ENCODE measurements at places on chromosomes 11 and 22.

DNA sequence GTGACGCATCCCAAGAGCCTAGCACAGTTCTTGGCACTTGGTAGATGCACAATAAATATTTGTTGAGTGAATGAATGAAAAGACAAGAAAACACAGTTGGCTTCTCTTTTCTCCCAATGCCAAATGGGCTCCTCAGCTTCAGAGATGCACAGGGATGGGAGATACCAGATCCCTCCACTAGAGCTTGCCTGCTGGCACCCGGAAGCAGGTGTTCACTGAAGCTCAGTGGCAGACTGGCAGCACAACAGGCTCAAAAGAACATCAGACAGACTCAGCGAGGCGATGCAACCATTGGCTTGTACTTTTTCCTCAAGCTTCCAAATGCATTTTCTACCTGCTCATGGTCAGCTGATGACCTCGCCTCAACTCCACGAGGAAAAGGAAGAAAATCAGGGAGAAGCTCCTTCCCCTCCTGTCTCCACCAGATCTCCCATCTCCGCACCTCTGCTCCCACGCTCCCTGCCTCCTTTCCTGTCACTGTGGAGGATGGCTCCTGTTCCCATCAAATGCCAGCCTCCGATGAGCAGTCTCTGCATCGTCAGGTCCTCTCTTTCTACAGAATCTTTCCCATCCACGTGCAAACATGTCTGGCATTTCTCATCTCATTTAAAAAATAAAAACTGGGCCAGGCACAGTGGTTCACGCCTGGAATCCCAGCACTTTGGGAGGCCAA is 5.8 kb downstream of the RAPSN start:
- DNase-seq, result no peak

DNA sequence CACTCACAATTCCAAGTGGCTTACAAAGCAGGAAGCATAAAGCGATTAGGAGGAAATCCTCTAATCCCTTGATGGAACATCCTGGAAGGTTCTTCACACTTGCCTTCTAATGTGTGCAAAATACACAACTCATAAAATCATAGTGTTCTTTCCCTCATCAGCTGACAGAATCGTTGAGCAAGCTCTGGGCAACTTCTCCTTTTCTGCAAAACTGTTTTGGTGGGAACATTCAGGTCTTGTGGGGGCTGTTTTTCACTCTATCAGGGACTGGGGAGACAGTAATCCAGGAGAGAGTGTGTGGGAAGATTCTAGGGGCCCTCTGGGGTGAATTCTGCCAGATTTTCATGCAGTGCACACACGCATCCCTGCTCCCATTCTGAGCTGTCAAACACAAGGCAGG is 53.2 kb downstream of the IRAG1 start:
- no peak for DNase-seq

- DNase-seq, result no peak
These were observed 32.4 kb downstream of the NECTIN1 start for GRCh38 chr11:119696378-119697222.

GRCh38 chr11:93403930-93404329 is 73.4 kb downstream of the DEUP1 start:
- DNase-seq, result no peak

GRCh38 chr11:84947970-84948580 is 679.1 kb downstream of the DLG2 start:
- no peak for DNase-seq

- DNase-seq, result no peak
These were observed 310.8 kb downstream of the DDX10 start for GRCh38 chr11:108975641-108976071.

DNA sequence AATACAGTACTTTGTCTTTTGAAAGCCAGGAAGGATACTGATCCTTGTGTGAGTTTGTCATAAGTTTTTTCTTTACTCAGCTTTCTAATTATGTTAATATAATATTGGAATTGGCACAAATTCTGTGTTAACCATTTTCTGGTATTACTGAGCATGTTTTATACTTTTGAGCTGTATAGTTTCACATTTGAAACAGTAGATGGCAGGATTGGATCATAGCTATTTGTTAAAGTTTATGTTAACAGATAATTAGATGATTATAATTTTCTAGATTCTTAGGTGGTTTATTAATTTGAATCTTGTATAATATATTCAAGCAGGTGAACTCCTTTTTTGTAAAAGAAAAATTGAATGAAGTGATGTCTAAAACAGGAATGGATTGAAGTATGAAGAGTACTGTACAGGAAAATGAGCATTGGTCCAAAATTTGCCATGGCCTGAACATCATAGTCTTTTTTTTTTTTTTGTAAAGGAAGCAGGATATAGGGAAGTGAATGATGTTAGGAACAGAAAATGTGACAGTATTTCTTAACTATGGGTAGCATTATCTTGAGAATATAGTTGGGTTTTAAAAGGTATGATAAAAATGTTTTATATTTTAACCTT is 102.0 kb downstream of the CYP2R1 start:
- no peak for DNase-seq

DNA sequence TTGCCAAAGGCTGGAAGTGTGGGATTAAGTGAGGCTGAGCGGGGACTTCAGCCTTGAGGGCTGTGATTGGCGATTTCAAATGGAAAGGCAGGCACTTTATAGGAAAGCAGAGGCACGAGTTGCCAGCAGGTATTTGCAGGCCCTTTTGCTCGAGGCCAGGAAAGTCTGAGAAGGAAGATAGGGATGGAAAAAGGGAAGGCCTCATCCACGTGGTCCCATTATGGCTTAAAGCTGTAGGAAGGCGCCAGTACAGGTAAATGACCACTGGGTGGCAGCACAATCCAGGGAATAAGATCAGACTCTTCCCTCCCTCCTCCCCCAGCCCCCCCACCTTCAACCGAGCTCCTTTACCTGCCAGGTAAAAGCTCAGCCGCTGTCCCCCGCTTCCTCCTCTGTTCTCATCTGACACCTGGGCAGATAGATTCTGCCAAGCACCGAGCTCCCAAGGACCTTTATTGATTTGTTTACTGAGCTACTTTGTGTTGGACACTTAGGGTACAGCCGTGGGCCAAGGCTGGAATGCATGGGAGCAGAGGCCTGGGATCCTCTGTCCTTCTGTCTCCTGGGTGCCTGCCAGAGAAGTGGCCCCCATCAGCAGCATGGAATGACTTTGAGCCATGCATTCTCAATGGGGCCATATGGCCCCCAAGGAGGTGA is 7.5 kb downstream of the P2RX3 start:
- peak; percentile 77 for DNase-seq

DNA sequence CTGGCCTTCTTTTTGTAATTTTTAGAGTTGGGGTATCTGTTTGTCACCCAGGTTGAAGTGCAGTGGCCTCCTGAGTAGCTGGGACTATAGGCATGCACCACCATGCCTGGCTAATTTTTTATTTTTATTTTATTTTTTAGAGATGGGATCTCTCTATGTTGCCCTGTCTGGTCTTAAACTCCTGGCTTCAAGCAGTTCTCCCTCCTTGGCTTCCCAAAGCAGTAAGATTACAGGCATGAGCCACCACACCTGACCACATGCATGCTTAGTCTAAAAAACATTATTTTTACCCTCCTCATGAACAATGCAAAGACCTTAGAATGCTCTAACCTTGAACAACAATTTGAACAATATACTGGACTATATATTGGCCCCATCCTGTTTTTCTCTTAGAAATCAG is 22.1 kb upstream of the PITPNB start:
- no peak for DNase-seq

DNA sequence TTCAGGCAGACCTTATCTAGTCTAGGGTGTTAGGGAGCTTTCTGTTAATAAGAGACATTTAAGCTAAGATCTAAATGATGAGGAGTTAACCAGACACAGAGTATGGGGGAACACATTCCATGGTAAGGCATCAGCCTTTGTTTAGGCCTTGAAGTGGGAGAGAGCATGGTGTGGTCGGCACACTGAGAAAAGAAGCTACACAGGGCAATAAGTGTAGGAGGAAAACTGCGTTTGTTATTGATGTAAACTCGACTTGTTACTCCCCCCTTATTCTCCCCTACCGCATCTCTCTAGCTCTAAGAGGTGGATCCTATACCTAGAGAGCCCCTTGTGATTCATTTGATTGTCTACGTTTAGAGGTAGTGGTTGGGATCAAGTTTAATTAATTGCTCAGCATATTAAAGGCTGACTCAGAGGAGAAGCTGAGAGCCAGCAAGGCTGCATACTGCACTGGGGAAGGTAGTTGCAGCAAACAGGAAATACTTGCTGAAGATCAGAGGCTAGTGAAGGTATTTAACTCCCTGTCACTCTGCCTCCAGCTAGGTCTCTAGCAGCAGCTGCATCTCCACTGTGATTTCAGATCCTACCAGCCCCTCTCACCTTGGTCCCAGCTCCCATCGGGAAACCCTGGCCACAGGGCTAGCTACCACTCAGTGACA is 86.8 kb upstream of the TEAD1 start:
- DNase-seq, result no peak

- DNase-seq, result no peak
These were observed 1.2 kb upstream of the LGALS1 start for GRCh38 chr22:37674248-37674647.

- DNase-seq, result no peak
These were observed 5.0 kb upstream of the MUC6 start for GRCh38 chr11:1041471-1041870.

DNA sequence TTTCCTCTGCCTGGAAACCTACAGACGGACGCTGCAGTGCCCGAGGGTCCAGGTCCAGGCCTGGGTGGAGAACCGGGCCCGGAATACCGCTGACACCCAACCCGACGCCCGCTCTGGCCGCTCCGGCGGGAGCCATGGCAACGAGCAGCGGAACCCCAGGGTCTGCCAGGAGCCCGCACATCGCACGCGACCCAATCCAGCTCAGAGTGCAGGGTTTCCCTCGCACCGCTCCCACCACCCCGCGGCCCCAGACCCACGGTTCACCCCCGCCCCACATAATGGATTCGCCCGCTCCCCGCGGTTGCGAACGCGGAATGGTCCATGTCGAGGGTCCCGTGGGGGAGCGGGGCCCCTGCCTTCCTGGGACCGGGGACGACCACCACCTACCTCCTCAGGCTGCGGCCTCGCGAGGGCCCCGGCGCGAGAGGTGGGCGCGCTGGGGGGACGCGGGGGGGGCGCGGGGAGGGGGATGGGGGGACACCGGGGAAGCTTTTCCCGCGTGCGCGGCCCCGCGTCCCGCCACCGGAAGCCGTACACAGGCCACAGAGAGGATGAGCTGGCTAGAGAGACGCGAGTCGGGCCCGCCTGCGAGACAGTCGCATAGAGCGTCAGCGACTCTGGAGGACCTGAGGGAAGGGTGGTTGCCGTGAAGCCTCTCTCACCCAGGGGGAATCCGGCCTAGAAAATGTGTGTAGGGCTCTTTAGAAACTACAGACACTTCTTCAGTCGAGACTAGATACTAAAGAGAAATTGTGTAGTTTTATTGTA is at the start of gene SSRP1:
SSRP1 (minus strand) TSS at position 550 of the 768 bp plus-strand sequence. CDS start 771 bp downstream, outside the sequence.
- DNase-seq, result peak; percentile 89

GRCh38 chr11:19347911-19348310 is 107.2 kb upstream of the E2F8 start:
- DNase-seq, result no peak

- no peak for DNase-seq
These were observed 476.4 kb downstream of the INSC start for GRCh38 chr11:15591112-15591537.

DNA sequence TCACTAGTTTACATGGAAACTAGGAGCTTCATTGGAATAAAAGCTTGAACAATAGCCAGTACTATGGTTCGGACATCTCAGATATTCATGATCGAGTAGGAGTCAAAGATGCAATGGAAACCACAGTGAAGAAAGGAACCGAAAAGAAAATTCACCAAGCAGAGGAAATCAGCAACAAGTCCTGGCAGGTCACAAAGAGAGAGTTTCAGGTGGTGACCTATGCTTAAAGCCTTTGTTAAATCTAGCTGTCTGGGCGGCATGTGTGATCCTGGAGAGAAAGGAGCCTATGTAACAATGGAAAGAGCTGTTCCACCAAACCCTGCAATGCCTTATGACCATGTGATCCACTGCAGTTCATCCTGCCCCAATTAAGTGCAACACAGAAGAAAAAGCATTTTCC is 68.9 kb upstream of the POU2AF2 start:
- no peak for DNase-seq

GRCh38 chr11:132358573-132358953 is 988.1 kb downstream of the NTM start:
- no peak for DNase-seq

DNA sequence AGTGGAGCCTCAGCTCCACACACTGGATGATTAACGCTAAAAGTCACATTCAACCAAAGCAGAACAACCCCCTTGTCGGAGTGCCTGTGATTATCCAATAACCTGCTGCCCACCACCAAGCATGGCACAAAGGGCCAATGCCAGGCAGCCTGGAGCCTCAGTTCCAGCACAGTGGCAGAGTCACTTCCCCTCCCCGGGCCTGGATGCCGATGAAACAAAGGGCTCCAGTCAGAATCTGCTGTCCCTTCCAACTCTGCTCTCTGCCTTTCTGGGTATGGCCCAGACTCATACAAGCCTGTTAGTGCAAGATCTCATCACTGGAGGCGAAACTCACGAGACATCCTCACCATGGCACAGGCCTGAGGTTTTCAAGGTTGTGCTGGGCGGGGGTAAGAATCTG is 52.1 kb downstream of the CLTCL1 start:
- no peak for DNase-seq

DNA sequence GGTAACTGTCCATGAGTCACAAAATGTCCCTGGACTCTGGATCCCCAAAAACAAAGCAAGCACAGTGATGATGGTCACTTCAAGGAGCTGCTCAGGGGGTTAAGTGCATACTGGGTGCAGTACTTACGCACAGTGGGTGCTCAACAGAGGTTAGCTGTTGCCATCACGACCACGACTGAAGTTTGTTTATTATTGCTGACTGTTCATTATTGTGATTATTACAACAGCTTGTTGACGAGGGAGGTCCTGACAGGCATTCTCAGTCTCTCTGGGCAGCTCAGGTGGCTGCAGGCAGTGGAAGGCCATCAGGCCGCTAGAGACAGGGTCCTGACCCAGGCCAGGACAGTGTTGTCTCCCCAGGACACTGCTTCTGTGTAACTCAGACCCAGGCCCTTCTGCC is 418.8 kb downstream of the SHANK2 start:
- no peak for DNase-seq

GRCh38 chr11:72441752-72442207 is 7.4 kb upstream of the CLPB start:
- no peak for DNase-seq

DNA sequence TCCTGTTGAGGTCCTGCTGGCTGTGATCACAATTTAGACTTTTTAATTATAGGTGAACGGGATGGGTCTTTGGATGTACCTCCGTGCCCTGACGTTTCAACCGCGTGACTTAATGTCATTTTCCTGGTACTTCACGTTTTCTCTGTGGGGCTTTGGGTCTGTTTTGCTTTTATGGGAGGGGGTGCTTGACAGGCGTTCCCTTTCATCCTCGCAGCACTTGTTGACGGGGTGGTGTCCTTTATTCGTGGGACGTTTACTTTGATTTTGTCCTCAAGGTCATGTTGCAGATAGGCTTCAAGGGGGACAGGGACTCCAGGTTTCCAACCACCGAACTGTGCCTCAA is 994 bp downstream of the PPP6R3 start:
- DNase-seq, result peak; percentile 4

Measured in HEK293T (cell line).